Activated T-cell treated with anti-CD3 and anti-CD28 coated beads, Interleukin-2, amount 50 U/mL, for 24 hours (primary cell): ENCODE measurements at places on chromosomes 13 and 19.

- DNase-seq = no peak
Measured at GRCh38 chr13:94351292-94351990, 128.0 kb downstream of the DCT start.

GRCh38 chr19:49895566-49896297 lies 955 bp downstream of the IL4I1 start:
- DNase-seq = no peak

DNA sequence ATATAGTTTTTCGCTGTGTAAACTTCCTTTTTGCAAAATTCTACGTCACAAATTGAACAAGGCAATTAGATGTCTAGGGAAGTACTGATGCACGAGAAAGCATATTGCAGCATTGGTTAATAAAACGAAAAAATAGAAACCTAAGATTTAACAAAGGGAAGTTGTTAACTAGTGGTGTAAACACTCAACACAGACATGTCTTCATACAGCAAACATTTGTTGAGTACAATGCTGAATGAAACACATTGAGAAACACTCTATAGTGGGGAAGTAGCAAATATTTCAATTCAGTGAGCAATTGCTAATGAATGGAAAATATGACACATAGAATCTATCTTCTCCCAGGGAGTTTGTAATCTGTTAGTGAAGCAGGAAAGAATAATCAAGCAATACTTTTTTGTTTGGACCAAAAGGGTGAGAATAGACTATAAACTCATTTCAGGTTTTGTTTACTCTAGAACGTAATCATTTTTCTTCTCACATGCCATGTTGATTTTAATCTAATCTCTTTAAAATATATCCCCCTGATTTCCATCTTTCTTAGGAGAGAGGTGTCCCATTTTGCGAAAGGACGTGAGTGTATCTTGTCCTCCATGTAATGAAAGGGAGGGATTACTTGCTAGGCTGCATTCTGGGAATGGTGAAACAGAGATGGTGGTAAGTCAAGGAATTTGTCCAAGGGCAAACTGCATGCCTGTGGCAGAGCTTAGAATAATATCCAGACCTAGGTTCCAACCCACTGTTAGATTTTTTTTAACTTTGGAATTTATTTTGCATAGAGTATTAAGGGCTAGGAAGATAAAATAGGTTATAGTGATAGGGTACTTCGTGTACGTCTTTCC lies 1.7 kb upstream of the ANKRD10 start:
- DNase-seq = no peak

DNA sequence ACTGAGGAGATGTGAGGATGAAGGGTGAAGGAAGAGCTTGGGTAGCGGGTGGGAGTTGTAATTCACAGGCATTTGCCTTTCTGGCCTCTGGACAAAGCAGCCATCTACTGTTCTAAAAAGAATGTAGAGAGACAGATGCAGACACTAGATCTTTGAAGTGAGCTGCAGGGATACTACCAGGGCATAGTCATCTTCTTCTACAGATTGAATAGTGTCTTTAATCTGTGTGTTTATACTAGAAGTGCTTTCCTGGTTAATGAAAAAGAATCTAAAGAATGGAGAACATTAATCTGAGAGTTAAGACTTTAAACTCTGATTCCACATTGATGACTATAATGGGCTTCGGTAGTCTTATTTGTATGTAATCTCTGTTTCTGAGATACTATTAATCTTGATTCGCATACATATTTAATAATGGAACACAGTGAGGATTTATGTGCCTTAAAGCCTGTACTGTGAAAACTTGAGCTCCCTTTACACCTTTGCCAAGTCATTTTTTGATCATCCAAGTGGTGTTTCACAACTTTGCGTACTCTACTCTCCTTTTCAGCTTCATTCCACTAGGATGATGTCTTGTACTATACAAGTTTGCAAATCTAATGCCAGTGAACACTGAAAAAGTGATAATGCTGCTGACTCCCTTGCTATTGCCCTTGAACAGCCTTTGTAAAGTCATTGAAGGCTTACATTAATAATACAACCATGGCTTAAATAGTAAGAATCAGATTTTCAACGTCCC lies 2199.4 kb upstream of the PCDH20 start:
- no peak for DNase-seq

GRCh38 chr13:33410619-33411018 lies 125.1 kb upstream of the STARD13 start:
- DNase-seq = no peak

GRCh38 chr19:36252047-36252446 lies 37.1 kb downstream of the ZNF146 start:
- DNase-seq = no peak

DNA sequence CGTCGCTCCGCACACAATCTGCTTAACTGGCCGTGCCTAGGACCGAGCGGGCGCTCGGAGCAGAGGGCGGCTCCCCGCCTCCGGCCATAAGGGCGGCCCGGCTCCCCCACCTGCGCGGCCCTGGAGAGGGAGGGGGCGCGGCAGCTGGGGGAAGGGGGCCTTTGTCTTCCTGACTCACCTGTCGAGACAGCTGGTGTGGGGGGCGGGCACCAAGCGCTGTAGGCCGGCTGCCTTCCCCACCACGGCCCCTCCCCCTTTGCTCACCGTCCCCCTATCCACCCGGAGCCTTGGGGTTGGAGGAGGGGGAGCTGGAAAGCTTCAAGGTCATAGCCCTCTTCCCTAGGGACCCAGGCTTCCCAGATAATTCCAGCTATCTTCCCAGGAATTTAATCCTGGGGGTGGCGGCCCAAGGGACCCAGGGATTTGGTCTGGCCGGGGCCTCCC lies 1.2 kb downstream of the VASP start:
- DNase-seq = peak; percentile 62

GRCh38 chr19:23525276-23525852 lies 130.1 kb upstream of the ZNF91 start:
- no peak for DNase-seq

DNA sequence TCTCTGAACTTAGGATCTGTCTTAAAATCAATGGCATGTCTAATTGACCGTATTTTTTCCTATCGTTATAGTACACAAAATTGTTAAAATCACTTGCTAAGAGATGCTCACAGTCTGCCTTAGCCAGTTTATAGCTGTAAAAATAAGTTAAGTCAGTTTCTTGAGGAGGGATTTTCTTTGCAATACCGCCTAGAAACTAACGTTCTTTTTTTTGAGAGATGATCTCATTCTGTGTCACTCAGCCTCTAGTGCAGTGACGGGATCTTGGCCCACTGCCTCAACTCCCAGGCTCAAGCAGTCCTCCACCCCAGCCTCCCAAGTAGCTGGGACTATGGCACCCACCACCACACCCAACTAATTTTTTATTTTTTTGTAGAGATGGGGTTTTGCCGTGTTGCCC lies 4.4 kb downstream of the CKAP2 start:
- no peak for DNase-seq

GRCh38 chr13:27007166-27007565 lies 164.4 kb downstream of the USP12 start:
- no peak for DNase-seq

- DNase-seq = no peak
Measured at GRCh38 chr13:34474187-34474868, 467.7 kb upstream of the NBEA start.

DNA sequence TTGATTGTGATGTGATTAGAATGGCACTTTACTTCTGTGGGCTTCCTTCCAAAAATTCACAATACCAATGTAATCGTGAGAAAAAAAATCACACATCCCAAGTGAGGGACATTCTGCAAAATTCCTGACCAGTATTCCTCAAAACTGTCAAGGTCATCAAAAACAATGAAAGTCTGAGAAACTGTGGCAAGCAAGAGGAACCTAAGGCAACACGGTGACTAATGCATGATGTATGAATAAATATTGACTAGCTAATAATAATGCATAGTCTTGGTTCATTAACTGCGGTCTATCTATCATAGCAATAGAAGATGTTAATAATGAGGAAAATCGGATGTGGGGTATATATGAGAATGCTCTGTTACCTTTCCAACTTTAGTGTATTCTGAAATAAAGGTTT lies 159.0 kb downstream of the RFC3 start:
- no peak for DNase-seq

- no peak for DNase-seq
Measured at GRCh38 chr13:98984118-98984517, 6.3 kb upstream of the DOCK9 start.

DNA sequence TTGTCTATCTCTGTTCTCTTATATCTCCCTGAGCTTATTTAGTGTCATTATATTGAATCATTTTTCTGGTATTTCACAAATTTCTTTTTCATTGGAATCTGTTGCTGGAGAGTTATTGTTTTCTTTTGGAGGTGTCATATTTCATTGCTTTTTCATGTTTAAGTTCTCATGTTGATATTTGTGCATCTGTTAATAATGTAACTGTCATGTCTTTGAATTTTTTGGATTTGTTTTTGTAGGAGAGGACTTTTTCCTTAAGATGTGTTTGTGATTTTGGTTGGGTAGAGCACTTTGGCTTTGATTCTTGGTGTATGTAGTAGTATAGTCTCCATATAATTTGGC lies 64.0 kb downstream of the DNAJC3 start:
- no peak for DNase-seq

DNA sequence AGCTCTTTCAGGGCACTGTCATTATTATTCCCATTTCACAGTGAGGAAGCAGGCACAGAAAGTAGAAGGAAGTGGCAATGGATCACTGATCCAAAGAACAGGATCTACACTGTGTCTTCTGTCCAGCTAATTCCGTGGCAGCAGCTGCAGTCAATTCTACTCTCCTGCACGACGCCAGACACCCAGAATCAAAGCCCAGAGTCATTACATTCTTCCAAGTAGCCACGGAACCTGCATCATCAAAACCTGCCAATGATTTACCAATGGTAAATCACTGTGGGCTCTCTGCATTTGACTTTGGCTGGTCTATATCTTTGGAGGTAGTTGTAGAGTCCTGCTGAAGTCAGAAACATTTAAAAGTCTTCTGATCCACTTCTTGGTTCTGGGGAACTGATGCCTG lies 767.7 kb downstream of the LIG4 start:
- DNase-seq = no peak

GRCh38 chr19:6313398-6313969 lies 19.9 kb downstream of the ACER1 start:
- no peak for DNase-seq

- DNase-seq = peak; percentile 60
Measured at GRCh38 chr19:14337510-14337909, 43.7 kb upstream of the ADGRE5 start.

DNA sequence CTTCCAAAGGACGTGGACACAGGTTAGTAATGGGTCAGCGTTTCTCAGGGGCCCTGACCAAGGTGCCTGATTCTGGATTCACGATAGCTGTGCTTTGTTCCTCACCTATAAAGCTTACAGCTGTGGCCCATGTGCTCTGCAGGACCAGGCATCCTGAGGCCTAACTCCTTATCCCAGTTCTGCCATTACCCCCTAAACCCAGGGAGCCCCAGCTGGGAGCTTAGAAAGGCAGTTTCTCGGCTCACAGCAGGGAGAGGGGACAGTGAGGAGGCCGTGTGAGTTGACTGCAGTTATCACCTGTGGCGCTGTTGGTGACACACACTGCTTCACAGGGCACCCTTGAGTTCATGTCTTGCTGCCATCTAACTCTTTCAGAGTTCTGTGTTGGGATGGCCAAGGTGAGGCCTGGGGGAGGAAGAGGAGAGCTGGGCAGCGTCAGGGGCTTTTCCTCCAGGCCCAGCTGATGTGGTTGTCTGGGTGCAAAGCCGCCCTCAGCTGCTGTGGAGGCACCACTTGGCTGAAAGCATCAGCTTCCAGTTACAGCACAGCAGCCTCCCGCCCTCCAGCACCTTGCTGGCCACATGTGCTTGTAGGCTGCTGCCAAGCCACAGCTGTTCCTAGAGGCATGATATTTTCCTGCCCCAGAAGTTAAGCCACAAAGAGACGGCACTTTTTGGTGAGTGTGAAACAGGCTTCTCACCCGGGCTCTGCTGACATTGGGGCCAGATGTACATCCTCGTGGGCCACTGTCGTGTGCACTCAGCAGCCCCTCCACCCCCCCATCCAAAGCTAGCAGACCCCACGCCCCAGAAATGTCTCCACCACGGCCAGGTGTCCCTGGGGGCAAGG lies 99.6 kb upstream of the MCF2L start:
- DNase-seq = no peak

DNA sequence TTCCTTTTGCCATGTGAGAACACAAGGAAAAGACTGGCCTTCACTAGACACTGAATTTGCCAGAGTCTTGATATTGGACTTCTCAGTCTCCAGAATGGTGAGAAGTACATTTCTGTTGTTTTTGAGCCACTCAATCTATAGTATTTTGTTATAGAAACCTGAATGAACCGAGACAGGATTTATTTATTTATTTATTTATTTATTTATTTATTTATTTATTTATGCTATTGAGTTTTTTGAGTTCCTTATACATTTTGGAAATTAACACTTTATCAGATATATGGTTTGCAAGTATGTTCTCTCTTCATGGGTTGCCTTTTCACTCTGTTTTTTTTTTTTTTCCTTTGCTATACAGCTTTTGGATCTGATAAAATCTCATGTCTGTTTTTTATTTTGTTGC lies 319.0 kb upstream of the PCDH20 start:
- no peak for DNase-seq
